ENCODE measurements at places on chromosomes 2 and 18.

- no peak for DNase-seq
These were observed 348.1 kb downstream of the RNF144A start for GRCh38 chr2:7265286-7265685.

DNA sequence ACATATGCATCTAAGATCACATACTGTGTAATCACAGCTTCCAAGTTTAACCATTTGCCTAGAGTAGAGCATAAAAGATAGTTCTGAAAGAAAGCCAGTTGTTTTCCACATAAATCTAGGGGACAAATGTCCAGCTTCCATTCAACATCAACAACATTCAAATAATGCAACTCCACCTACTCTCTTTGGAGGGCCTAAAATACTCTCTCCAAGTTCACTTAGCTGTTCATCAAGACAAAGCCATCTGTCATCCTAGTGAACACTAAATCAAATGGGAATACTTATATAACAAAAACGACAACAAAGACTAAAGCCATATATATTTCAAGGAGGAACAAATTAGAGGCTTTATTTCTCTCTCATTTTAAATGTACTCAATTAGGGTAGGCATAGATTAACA, 221.5 kb upstream of the CDH2 start:
- no peak for DNase-seq

DNA sequence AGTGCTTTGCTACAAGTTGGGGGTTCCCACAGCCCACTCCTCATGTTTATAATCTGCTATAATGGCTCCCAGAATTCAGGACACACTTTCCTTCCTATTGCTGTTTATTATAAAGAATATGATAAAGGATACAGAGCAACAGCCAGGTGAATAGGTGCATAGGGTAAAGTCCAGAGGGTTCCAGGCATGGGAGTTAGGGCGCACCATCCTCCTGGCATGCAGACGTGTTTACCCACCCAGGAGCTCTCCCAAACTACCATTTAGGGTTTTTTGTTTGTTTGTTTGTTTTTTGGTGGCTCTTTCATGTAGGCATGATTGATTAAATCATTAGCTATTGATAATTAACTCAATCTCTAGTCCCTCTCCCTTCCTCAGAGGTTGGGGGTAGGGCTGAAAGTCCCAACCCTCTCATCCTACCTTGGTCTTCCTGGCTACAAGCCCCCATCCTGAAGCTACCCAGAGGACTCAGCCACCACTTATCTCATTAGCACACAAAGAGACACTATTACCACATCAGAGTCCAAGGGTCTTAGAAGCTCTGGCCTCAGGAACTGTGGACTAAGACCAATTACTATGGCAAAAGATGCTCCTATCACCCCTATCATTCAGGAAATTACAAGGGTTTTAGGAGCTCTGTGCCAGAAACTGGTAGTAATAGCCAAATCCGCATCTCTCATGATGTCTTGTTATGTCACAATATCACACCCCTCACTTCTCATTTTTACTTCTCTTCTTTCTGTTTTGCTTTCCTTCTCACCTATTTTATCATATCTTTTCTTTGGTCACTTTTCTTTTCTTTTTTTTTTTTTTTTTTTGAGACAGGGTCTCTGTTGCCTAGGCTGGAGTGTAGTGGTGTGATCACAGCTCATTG, 154.9 kb upstream of the TTC39C start:
- no peak for DNase-seq

DNA sequence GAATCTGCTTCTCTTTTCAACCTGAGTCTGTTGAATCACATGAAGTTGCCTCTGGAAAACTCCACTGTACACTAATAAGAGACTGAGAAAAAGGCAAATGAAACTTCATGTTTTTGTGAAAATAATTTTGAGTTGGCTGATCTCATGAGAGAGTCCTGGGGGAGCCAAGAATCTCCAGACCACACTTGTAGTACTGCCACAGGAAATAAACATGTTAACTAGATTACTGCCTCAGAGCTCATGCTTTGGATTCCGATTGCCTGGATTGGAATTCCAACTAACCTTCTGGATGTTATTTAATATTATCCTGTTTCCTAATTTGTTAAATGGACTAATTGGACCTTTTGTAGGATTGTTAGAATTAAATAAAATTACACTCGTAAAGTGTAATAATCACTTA, 25.2 kb downstream of the NUP35 start:
- peak; percentile 61 for DNase-seq

- no peak for DNase-seq
These were observed 137.9 kb upstream of the ZC3H15 start for GRCh38 chr2:186348200-186348599.

DNA sequence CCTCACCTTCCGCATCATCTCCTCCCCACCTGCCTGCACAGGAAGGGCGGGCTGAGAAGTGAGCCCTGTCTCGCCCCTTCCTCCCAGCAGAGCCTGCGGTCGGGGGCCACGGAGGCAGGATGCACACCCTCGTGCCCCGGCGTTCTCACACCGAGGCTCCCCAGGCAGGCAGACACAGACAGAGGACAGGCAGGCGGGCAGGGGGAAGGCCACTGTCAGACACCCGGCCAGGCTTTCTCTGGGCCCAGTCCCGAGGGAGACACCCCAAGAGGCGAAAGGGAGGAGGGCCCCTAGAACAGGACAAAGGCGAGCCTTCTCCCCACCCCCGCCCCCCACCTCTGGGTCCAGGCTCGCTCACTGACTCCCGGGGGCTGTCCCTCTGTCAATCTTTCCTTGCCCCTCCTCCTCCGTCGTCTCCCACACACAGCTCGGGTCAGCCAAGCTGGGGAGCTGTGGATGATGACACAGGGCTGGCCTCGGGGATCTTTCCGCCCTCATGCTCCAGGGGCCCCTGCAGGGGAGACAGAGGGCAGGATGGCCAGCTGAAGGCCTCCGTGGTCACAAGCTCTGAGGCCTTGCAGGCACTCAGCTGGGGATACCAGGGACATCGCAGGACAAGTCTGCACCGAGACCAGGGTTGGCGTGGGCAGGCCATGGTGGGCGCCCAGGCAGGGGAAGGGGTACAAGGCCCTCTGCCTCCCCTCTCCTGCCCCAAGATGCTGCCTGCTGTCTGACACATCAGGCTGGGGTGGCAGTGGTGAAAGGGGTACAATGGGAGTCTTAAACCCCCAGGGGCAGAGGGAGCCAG, 24.9 kb downstream of the BIN1 start:
- DNase-seq: no peak

GRCh38 chr2:190579915-190580846, 45.7 kb upstream of the NEMP2 start:
- no peak for DNase-seq

GRCh38 chr2:105843476-105844374, 99.0 kb downstream of the NCK2 start:
- peak; percentile 40 for DNase-seq

DNA sequence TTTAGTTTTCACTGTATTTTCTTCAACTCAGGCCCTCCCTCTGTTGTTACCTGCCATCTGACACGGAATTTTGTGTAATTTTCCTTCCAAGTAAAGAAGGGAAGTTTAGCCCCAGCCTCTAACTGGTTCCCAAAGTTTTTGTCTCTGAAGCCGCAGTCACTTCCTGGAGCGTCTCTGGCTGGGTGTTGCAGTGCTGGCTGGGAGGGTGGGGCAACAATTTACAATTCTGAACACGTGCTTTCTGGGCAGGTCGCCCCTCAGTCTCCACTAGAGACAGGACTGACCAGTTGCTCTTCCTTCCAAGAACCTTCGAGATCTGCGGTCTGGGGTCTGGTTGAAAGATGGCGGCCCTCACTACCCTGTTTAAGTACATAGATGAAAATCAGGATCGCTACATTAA, 3.5 kb downstream of the CNDP2 start:
- no peak for DNase-seq
